ENCODE measurements at places on chromosomes 7 and 10. TPM values are rescaled to one million over a fixed set of nuclear protein-coding genes. Genes with fewer than 3 reads are reported as not detected.

DNA sequence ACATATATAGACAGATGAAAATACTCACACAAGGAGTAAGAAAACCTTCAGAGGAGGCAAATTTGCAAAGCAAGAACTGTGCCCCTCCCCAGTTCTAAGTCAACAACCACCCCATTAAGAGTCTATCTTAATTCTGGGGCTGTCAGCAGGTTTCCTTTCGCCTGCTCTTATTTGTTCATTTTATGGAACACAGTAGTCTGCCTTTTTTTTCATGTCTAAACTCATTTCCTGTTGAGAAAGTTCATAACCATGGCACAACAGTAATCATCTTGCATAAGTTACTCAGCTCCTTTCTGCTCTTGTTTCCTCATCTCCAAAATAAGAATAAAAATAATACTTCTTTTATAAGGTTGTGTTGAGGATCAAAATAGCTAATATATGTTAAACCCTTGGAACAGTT is 25.8 kb upstream of the AMPH start:
- DNase-seq, result no peak

DNA sequence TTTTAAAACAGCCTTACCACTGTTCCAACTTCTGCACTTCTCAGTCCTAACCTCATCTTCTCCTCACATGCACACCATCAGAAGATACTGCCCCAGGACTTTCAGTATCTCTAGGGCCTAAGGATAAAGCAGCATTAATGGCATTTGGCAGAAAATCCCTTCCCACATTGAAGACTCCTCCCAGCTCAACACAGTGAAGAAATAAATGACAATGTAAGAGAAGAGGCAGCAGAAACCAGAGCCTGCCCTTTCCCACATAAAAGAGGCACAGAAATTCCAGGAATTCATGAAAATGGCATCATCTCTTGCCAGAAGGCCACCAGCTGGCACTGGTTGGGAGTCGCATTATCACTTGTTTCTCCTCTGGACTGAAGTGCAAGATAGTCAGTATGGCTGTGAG is 3.7 kb downstream of the GCC1 start:
- no peak for DNase-seq

- DNase-seq, result no peak
Observed at GRCh38 chr10:11573497-11573896, 38.0 kb downstream of the USP6NL start.

GRCh38 chr7:2444476-2444875 is 31.7 kb downstream of the GRIFIN start:
- no peak for DNase-seq

Gene ICA1
- 42.4 TPM for total RNA-seq

GRCh38 chr10:87562750-87563149 is 58.1 kb downstream of the MINPP1 start:
- no peak for DNase-seq

DNA sequence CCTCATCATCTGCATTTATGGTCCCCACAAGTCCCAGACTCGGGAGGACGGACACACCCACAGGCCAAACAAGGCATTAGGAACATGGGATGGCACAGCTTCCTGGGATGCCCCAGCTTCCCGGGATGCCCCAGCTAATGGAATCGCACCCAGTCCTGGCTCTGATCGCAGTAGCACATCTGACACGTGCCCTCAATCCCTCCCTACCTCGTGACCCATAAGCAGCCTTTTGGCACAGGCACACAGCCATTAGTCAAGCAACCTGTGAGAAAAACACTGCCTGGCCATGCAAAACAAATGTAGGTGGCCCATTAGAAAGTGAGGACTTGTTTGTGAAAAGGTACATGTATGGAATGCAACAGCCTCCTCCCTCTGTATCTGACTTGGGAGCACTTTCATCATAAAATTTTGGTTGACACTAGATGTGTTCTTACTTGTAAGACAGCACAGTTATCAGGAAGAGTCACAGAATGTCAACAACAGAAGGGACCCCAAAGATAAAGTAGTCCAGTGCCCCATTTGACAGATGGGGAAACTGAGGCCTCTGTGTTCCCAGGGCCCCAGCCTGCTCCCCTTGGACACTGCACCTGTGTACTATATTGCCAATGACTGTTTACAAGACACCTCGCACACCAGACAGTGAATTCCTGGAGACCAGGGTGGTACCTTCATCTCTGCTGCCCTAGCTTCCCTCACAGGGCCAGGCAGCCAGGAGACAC is 34.4 kb downstream of the DLG5 start:
- DNase-seq, result no peak

Gene CADPS2
- 9.8 TPM for total RNA-seq

DNA sequence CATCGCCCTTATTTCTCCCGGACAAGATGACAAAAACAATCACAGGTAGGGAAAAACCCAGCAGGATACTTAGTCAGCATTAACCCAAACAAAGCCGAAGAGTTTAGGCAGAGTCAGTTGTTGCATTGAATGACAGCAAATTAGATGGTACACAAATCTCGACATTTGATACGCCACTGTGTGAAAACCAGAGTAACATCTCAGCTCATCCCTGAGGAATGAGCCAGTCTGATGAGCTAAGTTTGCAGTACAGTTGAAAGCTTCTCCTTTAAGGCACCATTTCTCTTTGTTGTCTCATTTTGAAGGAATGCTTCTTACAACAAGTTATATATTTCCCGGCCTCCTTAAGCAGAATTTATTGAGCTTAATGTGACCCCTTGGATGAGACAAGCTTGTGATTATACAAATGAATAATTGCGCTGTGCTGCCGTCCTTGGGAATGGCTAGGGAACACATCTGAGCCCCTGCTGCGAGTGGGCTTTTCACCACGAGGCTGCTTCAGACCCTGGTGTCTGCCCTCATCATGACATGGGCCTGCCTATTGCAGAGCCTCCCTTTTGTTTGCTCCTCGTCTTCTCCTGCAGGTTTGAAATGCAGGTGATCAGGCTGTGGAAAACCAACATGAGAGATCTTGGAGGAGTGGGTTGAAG is 137.3 kb downstream of the CELF2 start:
- no peak for DNase-seq

- DNase-seq, result no peak
Observed at GRCh38 chr7:22651534-22652243, 75.3 kb upstream of the IL6 start.

Gene ACBD7
- 10.6 TPM for total RNA-seq

DNA sequence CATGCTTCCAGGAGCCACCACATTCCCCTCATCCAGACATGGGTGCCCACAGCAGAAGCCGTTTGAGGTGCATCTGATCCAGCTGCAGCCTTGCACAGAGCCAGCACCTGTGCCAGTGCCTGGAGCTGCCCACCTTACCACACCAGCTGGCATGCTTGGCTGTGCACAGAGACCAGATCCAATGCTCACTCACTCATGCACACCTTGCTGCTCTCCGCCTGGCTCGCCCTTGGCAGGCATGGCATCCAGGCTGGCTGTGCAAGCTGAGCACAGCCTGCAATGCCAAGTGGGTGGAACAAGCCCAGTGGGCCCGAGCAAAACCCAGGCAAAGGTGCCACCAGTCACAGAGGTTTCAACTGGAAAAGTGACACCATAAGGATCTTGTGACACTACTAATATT is 66.9 kb upstream of the SEMA3A start:
- no peak for DNase-seq

GRCh38 chr7:5248201-5248885 is 34.4 kb upstream of the SLC29A4 start:
- DNase-seq, result no peak

DNA sequence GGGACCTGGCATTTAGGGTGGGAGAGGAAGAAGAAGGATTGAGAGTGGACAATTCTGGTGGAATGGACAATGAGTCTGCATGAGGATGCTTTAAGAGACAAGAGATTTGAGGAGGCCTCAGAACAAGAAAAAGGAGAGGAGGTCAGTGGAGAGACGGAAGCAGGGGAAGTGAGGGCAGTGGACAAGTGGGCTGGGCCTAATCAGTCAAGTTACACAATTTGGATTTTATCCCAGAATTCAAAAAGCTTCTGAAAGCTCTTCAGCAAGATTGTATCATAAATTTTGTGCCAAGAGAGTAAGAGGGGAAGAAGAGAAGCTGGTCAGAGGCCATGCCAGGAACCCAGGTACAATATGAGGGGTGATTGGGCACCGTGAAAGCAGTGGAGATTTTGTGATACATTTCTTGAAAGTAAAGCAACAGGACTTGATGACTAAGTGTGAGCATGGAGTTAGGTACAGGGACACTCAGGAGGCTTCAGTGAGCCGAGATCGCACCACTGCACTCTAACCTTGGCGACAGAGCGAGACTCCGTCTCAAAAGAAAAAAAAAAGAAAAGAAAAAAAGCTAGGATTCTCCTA is 19.3 kb upstream of the TSPAN13 start:
- DNase-seq, result no peak

Gene THNSL1
- 19.2 TPM for total RNA-seq

DNA sequence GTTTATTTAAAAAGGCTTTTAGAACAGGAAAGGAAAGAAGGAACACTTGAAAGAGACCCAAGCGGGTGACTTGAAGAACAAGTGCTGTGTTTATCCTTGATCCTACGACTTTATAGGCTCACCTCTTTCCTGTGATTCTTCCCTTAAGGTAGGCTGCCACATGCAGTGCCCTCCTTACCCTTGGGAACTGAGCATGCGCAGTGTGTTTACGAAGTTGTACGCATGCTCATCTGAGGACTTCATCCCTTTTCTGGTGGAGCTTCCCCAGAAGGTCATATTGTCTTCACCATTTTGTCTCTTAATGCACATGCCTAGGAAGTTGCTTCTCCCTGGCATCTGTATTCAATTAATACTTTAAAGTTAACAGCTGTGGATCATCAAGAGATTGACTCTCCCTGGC is 49.9 kb upstream of the VOPP1 start:
- DNase-seq, result no peak

GRCh38 chr7:86328801-86329433 is 314.8 kb upstream of the GRM3 start:
- DNase-seq, result no peak

- no peak for DNase-seq
Observed at GRCh38 chr10:32142646-32143045, 86.4 kb upstream of the KIF5B start.

GRCh38 chr7:17126413-17127268 is 171.8 kb upstream of the AHR start:
- no peak for DNase-seq

GRCh38 chr7:14752301-14752700 is 150.2 kb downstream of the DGKB start:
- DNase-seq, result no peak

DNA sequence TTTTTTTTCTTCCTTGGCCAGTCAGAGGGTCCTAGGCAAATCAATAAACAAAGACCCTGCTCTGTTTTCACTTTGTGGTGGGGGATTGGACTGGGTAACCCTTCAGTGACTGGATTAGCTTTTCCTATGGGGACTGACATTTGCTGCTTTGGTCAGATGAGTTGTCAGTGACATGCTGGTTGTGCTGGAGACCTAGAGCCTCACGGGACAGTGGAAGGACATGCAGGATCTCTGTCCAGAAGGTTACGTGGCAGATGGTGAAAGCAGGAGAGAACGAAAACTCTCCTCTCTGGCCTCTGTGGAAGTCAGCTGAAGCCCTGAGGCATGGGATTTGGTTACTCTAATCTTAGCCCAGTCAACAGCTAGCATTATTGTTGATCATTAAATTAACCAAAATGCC is 90.0 kb upstream of the BMPER start:
- no peak for DNase-seq

DNA sequence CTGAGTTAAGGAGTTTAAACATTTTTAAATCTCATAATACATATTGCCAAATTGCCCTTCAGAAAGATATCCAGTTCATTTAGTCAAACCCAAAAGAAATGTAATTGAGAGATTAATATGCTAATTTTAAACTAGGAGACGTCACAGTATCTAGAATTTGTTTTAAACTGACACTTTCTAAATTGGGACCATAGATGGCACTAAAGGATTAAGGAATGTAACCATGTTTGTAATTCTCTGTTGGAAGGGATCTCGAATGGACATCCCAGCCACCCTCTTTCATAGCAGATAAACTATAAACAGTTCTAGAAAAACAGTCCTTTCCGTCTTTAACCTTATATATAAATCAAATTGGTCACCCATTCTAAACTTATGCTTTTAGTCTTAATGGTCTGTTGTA is 30.0 kb upstream of the SAMD9L start:
- DNase-seq, result no peak

DNA sequence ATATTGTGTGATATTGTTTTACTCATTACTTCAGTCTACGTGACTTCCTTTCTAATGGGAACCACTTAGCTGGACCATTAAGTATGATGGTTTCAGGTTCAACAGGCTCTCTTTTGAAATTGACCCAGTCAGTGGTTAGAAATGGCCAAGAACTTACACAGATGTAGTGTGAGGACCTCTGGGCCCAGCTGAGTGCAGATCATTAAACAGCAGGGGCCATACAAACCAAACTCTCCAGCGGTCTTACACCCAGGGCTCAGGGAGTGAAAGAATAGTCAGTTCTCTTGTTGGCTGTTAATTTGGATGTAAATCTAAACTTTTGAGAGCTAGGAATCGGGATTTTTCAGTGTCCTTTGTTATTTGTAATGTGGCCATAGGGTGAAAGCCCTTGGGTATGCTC is 107.3 kb downstream of the CELF2 start:
- DNase-seq, result no peak

Gene CASD1
- total RNA-seq, result 110 TPM

Gene SLC16A12
- 1.2 TPM for total RNA-seq

DNA sequence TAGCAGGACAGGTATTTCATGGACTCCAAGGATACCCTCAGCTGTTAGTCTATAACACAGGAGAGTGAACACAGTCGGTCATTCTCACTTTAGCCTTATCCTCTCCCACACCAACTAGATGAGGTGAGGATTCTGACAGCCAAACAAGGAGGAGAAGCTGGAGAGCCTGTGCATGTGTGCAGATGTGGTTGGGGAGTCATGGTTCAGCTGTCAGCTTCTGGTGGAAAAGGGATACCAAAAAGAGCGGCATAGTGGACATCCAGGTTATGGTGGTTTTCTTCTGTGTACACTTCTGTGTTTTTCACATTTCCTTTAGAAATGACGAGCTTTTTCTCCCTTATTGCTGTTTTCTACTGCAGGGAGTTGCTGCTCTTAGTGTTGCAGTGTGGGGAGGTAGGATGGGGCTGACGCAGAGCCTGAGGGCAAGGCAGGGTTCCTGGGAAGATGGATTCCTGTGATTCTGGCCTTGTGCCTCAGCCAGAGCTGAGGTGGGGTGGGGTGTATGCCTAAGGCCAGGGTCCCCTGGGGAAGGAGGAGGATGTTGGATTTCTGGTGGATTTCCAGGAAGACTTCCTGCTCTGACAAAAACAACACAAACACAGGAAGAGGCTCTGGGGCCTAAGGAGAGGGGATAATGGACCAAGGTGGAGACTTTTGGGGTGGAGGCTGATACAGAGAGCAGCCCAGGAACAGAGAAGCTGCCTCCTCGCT is 26.6 kb downstream of the PLAU start:
- no peak for DNase-seq

Gene JAKMIP3
- total RNA-seq, result 4.1 TPM

- no peak for DNase-seq
Observed at GRCh38 chr10:98257961-98258360, 10.0 kb downstream of the LOXL4 start.

GRCh38 chr10:78861529-78862327 is 207.0 kb upstream of the ZMIZ1 start:
- DNase-seq, result no peak

Gene RBP4
- 9.0 TPM for total RNA-seq

- DNase-seq, result no peak
Observed at GRCh38 chr10:59382831-59383295, 20.5 kb upstream of the FAM13C start.

- DNase-seq, result no peak
Observed at GRCh38 chr10:66777665-66778064, 148.2 kb upstream of the LRRTM3 start.

Measured in frontal cortex (tissue), 4 donors.